Hematopoietic multipotent progenitor cell treated with erythropoietin and hydrocortisone succinate and interleukin-3 and kit ligand, for 6 days (in vitro differentiated cells): ENCODE measurements at places on chromosomes 5 and 9.

GRCh38 chr9:134245179-134245578 is 80.8 kb upstream of the RNU6ATAC start:
- no peak for DNase-seq

- peak; percentile 19 for DNase-seq
Observed at GRCh38 chr5:14547666-14548065, 33.9 kb upstream of the OTULINL start.

- no peak for DNase-seq
Observed at GRCh38 chr5:67190410-67190809, 6.2 kb downstream of the CD180 start.

DNA sequence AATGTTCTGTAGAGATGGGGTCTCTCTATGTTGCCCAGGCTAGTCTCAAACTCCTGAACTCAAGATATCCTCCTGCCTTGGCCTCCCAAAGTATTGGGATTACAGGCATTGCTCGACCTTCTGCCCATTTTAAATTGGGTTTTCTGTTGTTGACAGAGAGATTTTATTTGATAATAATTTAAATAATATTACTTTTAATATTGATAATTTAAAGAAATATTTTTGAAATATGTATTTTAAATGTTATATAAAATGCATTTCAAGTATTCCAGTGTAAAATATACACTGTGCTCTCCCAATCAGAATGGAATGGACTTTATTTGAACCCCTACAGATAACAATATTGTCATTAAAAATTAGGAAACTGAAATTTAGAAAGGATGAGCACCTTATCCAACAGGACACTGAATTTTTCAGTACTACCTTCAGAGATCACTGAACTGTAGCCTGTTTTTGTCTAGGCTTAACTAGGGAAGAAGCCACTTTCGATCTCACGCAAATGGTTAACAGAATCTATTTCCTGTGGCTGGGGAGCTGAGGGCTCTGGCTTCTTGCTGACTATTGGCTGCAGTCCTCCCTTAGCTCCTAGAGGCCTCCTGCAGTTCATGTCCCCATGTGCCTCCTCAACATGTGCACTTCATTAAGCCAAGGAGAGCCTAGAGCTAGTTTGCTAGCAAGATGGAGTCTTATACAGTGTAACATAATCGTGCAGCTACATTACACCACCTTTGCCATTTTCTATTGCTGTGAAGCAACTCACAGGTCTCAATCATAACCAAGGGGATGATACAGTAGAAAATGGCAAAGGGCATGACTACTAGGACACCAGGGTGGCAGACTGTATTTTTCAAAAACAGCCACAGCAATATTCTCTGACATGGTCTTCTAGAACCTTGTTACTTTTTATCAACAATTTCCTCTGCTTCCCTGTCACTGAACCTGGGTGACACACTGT is 150.0 kb downstream of the CDC42SE2 start:
- DNase-seq, result no peak

- DNase-seq, result no peak
Observed at GRCh38 chr5:106956886-106957285, 713.9 kb downstream of the EFNA5 start.

GRCh38 chr5:75140277-75140676 is 87.9 kb upstream of the GCNT4 start:
- DNase-seq, result no peak

DNA sequence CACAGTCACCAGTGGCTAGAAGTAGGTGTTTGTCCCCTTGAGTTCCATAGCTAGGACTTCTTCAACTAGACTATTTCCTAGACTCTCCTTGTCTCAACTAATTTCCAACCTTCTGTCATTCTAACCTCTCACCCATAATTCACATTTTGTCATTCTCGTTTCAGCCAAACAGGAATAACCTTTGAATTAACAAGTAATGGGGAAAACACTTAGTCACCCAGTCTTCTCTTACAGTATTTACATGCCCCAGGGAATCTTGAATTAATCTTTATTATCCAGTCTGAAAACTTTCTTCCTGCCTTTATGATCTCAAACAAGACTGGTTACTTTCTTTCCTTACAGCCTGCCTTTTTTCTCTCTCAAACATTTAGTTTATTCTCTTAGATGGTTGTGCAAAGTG is 63.3 kb upstream of the RUSC2 start:
- no peak for DNase-seq

DNA sequence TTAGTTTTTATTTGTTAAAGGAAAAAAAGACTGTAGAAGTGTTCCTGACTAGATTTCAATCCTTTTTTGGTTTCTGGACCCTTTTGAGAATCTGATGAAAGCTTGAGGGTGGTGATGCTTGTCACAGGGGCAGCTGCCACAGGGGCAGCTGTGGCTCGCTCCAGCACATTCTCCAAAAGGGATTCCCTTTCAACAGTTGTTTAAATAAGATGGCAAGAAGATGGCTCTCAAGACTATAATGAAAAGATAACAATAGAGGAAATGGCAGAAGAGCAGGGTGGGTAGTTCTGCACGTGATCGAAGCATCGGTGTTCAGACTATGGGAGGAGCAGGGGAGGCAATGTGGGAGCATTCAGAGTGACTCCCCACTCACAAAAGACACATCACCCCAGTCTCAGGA is 46.5 kb upstream of the TNFAIP8 start:
- no peak for DNase-seq

- DNase-seq, result peak; percentile 30
Observed at GRCh38 chr5:74903165-74903787, 37.1 kb upstream of the FAM169A start.

DNA sequence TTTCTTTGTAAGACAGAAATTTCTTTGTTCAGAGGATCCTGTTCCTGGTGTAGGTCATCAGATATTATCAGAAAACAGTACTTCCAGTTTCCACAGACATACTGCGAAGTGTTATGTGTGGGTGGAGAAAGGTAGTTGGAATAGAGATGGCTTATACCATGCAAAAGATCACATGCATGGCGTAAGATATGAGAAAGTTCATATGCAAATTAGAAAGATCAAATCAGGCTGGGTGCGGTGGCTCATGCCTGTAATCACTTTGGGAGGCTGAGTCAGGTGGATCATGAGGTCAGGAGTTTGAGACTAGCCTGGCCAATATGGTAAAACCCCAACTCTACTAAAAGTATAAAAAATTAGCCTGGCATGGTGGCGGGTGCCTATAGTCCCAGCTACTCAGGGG is 65.2 kb upstream of the GLIS3 start:
- no peak for DNase-seq

DNA sequence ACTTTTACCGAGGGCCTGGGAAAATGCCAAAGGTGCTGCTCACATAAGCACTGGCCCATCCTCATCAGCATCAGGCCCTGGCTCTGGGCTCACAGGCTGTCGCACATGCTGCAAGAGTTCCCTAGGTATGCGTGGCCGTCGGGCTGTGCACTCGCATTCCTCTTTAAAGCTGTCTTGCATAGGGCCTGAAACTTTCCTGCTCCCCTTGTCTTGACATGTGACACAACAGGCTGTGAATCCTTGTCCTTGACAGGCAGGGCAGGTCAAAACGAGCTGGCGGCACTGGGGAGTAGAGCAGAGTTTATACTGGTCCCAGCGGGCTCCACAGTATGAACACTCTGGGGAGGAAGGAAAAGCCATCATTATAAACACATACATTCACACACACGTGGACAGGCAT is 30.7 kb downstream of the TSTD2 start:
- DNase-seq, result no peak

GRCh38 chr9:69549310-69550202 is 122.6 kb downstream of the APBA1 start:
- DNase-seq, result peak; percentile 65

GRCh38 chr9:95266649-95267048 is 50.9 kb downstream of the FANCC start:
- DNase-seq, result no peak

DNA sequence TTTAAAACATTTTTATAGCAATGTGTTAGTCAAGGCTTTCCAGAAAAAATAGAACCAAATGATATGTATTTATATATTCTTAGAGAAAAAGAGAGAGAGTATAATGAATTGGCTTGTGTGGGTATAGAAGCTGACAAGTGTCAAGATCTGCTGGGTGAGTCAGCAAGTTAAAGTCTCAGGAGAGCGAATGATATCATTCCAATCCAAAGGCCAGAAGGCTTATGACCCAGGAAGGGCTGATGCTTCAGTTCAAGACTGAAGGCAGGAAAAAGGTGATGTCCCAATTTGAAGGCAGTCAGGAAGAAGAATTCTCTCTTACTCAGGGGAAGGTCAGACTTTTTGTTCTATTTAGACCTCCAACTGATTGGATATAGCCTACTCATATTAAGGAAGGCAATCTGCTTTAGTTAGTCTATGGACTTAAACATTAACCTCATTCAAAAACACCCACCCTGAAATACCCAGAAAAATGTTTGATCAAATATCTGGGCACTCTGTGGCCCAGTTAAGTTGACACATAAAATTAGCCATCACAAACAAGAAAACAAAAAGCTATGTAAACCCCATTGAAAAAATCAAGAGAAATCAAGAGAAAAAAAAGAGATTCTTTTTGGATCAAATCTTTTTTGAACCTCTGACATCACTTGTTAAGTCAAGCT is 189.6 kb downstream of the PIK3R1 start:
- peak; percentile 74 for DNase-seq

DNA sequence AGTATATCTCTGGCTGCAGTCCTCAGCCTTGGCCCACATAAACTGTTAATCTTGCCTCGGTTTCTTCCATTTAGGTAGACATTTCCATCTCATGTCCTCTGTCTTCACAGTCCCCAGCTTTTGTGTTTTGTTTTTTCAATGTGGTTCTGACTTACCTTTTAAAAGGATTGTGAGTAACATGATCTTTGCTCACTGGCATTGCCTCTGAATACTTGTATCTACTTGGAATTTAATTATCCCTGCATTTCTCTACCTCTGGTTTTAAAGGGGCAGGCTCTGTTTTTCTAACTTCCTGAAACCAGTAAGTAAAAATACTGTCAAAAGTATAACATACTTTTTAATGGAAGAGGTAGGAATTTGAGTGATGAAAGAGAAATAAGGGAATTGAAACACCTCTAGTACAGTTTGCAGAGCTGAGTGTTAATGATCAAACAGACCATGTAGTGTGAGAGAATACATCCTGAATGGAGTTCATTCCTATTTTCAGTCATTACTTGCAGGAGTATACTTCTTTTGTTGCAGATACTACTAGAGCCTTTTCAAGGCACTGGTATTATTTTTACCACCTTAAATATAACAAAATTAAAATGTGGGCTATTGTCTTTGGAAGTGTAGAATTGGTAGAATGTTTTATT is 62.6 kb downstream of the MTREX start:
- DNase-seq, result no peak

GRCh38 chr5:137836298-137836697 is 31.4 kb upstream of the MYOT start:
- DNase-seq, result peak; percentile 7

- DNase-seq, result no peak
Observed at GRCh38 chr5:89981878-89982773, 427.4 kb downstream of the CETN3 start.

DNA sequence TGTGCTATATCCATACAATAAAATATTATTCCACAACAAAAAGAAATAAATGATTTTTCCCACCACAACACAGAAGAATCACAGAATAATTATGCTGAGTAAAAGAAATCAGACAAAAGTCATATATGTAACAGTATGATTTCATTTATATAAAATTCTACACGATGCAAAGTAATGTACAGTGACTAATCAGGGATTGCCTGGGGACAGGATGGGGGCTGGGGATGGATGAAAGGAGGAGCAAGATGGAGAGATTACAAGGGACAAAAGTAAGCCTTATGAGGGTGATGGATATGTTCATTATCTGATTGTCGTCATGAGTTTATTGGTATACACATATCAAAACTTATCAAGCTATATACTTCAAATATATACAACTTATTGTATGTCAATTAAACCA is 154.0 kb downstream of the FBN2 start:
- DNase-seq, result no peak

- DNase-seq, result no peak
Observed at GRCh38 chr9:20754556-20754955, 70.5 kb downstream of the FOCAD start.

- DNase-seq, result no peak
Observed at GRCh38 chr9:8924562-8924961, 1125.0 kb upstream of the DMAC1 start.

DNA sequence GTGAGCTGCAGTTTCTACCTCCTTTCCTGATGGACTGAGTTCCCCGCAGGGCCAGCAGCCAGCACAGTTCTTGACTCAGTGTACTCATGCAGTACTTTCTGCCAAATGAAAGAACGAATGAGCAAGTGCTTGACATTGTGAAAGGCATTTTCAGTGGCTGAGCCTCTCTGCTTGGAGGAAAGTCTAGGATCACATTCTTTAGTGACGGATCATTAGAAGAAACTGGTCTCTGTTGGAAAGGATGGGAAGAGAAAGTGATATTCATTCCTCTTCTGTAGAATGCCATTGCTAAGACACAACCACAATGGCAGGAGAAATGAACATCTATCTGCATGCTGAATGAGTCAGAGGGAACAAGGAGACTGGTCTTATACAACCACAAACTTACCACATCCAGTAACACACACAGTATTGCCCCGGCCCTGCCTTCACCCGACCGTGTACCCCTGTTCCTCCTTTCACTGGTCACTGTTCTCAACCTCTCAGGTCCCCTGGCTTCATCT is 206.9 kb downstream of the CRB2 start:
- peak; percentile 15 for DNase-seq

GRCh38 chr5:135392256-135392655 is 6.8 kb downstream of the MACROH2A1 start:
- DNase-seq, result no peak

DNA sequence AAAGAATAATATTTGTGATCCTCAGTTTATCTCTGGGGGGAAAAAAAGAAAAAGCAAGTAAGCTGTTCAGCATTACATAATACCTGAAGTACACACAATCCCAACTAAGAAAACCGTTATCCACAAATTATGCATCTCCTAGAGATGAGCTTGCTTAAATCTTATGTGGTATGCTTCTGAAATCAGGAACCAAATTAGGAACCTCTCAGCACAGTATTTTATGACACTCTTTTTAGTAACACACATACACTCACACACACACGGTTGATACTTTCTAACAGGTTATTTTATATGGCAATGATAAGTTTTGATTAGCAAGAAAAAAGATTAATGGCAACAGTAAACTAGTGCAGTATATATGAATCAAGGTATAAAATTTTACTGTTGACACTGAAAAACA is 1.2 kb upstream of the ZNF510 start:
- DNase-seq, result no peak

GRCh38 chr5:172219296-172219695 is 25.3 kb downstream of the EFCAB9 start:
- DNase-seq, result no peak

DNA sequence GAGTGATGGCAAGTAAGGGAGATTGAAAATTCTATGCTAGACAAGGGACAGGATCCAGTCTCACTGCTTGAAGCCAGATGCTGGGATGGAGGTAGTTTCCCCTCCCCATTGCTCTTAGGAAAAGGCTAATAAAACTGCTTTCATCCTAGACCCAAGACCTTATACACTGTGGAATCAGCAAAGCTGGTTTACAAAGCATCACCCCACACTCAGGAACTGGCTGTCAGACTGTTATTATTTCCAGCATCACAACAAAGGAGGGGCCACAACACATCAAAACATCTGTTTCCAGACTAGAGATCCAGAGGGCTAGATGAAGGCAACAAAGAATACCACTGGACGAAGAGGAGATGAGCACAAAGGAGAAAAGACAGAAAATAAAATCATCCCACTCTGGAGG is 364.6 kb upstream of the PTGER4 start:
- no peak for DNase-seq

- DNase-seq, result no peak
Observed at GRCh38 chr9:132348676-132349075, 6.1 kb downstream of the SETX start.
